ENCODE measurements at places on chromosomes 5 and 9.

DNA sequence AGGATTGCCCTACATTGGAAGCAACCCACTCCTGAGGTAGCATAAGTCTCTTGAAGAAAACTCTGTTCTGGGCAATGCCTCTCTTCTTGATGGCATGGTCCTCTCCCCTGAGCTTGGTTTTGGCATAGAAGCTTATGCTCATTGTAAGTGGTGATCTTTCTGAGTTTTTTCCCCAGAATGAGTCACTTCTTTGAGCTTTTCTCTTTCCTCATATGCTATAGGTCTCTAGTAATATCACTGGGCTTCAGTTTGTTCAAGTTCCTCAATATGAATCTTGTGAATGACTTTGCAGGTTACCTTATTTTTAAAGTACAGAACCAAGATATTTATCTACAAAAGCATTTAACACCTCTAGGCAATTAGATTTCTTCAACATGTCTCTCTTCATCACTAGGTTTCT is 76.5 kb upstream of the ATG10 start:
- DNase-seq, result no peak

DNA sequence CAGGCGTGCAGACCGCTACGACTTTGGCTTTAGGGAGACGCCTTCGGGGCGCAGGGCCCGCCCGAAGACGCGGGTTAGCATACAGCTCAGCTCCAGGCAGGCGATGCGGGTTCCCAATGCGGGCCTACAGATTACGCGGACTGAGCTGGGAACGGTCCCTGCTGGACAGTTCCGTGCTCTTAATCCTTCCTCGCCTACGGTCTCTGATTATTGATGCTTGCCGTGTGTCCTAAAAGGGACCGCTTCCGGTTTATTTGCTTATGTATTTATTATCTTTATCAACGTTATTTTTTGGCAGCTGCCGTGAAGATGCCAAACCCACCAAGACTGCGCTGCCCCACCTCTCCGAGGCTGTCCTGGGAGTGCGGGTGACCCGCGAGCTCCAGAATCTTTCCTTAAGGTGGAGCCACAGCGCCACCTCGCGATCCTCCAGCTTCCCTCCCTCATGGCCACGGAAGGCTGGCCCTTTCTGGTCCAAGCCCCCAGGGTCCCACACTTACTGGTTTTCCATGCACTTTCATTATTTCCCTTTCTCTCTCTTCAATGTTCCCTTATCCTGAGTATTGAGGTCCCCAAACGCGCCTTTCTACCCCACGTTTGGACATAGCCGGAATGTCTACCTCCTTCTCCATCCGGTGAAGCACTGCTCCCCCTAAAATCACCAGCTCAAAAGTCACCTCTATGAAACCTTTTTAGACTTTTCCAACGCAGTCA is 7.0 kb upstream of the EBF1 start:
- DNase-seq, result peak; percentile 41

- DNase-seq, result no peak
Measured at GRCh38 chr9:10764481-10764880, 151.7 kb upstream of the PTPRD start.

GRCh38 chr9:91778031-91778430 is 172.0 kb downstream of the ROR2 start:
- DNase-seq, result no peak

GRCh38 chr5:8247049-8247899 is 378.3 kb downstream of the MTRR start:
- no peak for DNase-seq

- DNase-seq, result no peak
Measured at GRCh38 chr9:87465816-87466215, 31.9 kb upstream of the DAPK1 start.

- DNase-seq, result no peak
Measured at GRCh38 chr5:109316634-109317033, 93.1 kb downstream of the PJA2 start.

All from stimulated activated CD8-positive, alpha-beta memory T cell treated with anti-CD3 and anti-CD28 coated beads, Interleukin-2, amount 100 ng/mL, for 1 hour (primary cell).